ENCODE measurements at places on chromosomes 12 and 14.

DNA sequence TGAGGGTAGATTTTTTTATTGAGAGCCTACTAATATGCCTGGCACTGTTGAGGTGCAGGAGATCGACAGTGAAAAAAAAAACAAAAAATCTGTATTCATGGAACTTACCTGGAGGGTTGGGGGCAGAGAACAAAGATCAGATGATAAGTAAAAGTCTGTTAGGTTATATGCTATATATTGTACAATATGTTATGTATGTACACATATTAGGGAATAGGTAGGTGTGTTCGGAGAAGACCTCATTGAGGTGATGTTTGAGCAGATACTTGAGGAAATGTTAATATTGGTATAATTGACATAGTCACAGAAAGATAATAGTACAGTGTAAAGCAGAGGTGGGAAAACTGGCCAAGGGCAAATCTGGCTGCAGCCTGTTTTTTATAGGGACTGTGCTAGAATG, 5.6 kb downstream of the ARF6 start:
- DNase-seq, result no peak

DNA sequence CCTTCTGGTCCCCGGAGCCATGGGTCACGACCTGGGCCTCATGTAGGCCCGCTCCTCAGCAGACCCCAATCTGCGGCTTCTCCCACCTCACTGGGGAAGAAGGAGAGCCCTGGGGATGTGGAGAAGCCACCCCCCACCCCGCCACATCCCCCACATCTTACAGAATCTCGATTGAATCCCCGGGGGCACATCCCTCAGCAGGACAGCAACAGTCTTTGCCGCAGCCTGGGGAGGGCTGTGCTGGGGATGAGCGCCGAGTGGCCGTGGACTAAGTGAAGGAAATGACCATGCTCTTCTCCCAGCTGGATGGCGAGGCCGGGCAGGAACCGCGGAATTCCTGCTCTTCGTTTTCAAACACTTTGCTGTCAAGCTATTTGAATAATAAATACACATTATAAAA, 169.0 kb upstream of the RTL1 start:
- no peak for DNase-seq

DNA sequence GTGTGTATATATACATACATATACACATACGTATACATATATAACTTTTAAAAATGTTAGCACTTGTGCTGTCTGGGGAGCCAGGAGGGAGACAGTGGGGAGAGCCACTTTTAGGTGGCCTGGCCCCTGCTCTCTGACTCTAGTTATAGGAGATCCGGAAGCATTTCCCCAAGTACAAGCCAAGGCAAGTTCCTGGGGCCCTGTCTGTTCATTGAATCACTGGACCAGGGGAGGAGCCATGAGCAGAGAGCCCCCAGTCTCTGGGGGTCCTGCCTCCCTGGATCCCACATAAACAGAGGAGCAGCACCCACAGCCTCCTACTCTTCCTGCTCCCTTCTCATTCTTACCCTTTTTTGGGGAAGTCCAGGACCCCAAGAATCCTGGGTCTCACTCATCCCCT, 45.4 kb upstream of the TMED10 start:
- DNase-seq, result no peak

- DNase-seq, result no peak
Measured at GRCh38 chr14:98926146-98926545, 345.9 kb downstream of the BCL11B start.

DNA sequence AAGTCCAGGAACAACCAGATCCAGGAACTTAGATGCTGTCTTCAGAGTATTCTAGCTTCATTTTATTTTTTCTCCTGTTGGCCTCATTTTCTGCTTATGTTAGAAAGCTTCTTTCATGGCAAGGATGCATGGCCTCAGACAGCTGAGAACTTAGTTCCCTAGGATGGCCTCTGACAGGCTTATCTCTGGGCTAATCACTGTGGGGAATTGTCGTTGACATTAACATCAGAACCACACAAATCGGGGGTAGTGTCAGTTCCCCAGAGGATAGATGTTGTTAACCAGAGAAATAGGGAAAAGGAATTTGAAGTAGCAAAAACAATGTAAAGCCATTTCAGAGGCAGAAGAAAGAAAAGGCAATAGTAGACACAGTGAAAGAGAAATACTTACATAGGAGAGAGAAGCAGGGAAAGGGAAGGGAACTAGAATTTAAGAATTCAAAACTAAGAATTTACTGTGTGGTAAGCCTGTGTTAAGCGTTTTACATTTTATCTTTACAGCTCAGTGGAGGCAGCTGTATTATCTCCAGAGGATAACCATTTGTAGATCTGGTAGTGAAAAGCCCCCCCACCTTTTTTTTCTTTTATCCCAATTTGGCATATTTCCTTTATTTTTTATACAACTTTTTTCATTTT, 21.8 kb downstream of the FUT8 start:
- no peak for DNase-seq

- peak; percentile 80 for DNase-seq
Measured at GRCh38 chr14:33475623-33476022, 475.3 kb downstream of the EGLN3 start.

- no peak for DNase-seq
Measured at GRCh38 chr12:50110762-50111351, 1.2 kb upstream of the COX14 start.

DNA sequence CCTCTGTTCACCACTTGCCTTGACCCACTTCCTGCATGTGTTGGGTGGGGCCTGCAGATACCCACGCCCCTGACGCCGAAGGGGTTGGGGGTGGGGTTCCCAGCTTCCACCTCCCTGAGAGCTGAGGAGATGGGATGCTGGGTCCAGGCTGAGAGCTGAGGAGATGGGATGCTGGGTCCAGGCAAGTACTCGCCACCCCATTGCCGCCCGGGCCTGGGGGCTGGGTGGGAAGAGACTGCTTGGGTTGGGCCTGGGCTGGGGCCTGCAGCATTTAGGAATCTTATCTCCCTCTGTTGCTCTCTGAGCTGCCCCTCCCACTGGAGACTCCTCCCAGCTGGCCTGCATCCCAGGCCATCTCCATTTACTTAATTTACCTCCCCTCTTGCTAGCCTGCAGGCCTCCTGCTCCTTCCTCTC, 17.4 kb downstream of the TEAD4 start:
- no peak for DNase-seq

DNA sequence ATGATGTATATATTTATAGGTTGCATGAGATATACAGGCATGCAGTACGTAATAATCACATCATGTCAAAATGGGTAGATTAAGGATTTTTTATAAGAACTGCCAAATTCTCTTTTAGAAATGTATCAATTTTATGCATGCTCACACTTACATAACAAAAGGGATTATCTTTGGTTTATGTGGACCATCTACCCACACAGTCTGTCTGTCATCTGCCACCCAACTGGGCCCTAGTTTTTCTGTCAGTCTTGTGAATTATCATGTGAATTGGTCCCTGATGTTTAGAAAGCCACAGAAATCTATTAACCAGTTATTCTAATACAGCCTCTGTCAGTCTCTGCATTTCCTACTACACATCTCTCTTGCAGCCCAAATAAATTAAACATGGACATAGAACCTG, 133.4 kb downstream of the ACSS3 start:
- no peak for DNase-seq

- DNase-seq, result no peak
Measured at GRCh38 chr12:92111256-92111655, 34.4 kb downstream of the BTG1 start.

DNA sequence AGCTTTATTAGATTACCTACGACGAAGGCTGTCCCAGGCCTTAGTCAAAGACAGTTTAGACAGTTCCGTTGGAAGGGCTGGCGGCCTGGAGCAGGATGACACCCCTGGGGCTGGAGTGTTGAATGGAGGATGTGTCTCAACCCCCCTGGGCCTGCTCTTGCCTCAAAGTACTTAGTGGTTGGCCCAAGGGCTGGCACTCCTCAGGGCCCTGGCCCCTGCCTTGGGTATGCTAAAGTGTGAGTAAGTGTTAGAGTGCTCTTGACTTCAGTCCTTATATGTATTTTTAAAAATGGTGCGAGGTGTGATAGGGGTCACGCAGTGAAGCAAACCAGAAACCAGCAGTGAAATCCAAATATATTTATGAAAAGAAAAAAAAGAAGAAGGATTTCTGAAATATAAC, 261.6 kb downstream of the KTN1 start:
- DNase-seq, result no peak

GRCh38 chr12:46560874-46561273, 188.3 kb upstream of the SLC38A2 start:
- DNase-seq, result no peak

GRCh38 chr14:63542231-63542999, 762 bp downstream of the PPP2R5E start:
- no peak for DNase-seq

GRCh38 chr12:9745199-9745598, 12.3 kb upstream of the CLECL1 start:
- no peak for DNase-seq

GRCh38 chr14:71416392-71416791, 509.1 kb downstream of the PCNX1 start:
- DNase-seq, result no peak

- no peak for DNase-seq
Measured at GRCh38 chr14:92780444-92781232, 13.5 kb upstream of the GOLGA5 start.

GRCh38 chr12:95998611-95999286, 2.6 kb upstream of the HAL start:
- peak; percentile 84 for DNase-seq

DNA sequence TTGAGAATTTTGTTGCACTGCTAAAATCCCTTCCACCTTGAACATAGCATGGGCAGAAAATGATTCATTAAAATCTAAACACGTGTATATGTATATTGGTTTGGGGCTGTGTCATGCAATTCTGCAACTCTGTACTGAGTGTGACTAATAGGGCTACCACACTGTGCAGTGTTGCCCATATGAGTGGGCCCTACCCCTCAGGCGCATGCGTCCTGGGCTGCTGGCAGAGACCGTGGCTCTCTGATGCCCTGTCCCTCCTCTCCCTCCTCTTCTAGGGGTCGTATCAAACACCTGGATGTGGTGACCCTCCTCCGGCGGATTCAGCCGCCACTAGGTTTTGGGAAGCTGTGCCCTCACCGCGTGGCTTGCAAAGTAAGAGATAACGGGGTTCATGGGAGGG, 128.4 kb upstream of the FKBP4 start:
- DNase-seq, result no peak

DNA sequence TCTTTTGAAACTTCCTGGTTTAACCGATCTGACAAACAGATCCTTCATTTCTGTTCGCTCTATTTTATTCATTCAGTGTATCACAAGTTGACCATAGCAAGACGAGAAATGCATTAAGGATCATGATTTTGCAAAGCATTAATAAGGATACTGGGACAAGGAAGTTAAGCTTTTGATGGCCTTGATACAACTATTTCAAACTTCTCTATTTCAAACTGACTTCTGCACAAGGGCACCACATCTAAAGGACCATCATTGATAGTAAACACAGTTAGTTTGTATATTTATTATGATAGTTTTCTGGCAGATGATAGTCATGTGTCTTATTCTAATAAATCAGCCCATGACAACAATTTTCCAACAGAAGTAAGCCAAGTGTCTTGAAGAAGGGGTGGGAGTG, 25.8 kb upstream of the PLXNC1 start:
- no peak for DNase-seq

DNA sequence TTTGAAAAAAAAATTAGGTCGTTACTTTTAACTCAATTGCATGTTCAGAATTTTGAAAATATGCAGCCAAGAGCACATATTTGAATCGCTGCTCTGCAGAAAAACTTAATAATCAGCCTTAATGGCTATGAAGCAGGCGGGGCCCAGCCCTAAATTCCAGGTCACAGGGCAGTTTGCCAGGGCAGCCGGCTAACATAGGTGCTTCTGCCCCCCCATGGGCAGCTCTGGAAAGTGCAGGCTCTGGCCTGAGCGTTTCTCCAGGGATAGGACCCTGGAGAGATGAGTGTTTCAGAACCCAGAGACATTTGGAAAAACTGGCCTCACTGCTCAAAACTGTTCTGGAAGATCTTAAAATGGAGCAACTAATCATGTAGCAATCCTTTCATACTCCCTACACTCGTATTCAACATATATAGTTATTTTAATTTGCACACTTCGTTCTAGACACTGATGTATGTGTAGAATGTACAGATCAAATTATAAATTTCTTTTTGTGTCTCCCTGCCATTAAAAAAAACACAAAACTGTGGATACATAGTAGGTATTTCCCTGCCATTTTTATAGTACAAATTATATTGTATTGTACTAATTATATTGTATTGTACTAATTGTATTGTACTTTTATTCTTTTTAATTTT, 26.0 kb upstream of the PTGR2 start:
- DNase-seq, result peak; percentile 81

GRCh38 chr12:132071040-132071810, 72.9 kb downstream of the DDX51 start:
- DNase-seq, result no peak

- DNase-seq, result no peak
Measured at GRCh38 chr12:70549340-70550179, 87.7 kb downstream of the PTPRB start.

- DNase-seq, result no peak
Measured at GRCh38 chr14:97248973-97249372, 451.8 kb downstream of the VRK1 start.

DNA sequence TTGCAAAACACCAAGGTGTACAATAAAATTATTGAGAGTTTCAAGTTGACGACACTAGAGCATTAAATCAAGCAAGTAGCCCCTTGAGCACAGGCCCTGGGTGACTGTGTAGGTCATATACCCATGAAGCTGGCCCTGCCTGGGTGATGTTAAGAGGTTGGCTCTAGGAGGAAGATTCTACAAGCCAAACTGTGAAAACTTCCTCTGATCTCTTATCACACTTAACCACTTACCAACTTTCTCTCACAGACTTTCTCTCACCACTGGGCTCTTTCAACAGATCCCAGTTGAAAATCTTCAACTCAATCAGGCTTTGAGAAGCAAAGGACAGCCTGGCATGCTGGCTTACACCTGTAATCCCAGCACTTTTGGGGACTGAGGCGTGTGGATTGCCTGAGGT, 186.9 kb upstream of the BTG1 start:
- no peak for DNase-seq

DNA sequence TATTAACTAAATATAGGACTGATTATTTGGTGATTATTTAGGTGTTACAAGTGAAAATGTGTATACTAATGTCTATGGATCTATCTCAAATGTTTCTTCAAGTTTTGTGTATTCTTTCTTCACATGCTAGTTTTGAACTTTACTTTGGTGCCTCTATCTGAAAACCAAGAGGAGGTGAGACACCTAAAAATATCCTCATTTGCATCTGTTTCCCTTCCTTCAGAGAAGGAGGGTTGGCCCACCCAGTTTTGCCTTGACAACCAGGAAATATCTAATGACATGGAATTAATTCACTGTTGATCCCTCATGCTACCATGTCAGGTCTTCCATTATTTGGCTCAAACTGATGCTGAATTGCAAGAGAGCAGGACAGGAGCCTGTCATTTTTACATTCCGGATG, 500.4 kb downstream of the NELL2 start:
- DNase-seq, result no peak

- no peak for DNase-seq
Measured at GRCh38 chr12:111870706-111871105, 28.7 kb downstream of the MAPKAPK5 start.

GRCh38 chr14:97253756-97254155, 456.6 kb downstream of the VRK1 start:
- no peak for DNase-seq

- no peak for DNase-seq
Measured at GRCh38 chr12:113955109-113955970, 10.8 kb downstream of the RBM19 start.

GRCh38 chr12:91542067-91542466, 359.4 kb upstream of the DCN start:
- DNase-seq, result no peak

GRCh38 chr12:104478396-104479122, 21.8 kb downstream of the CHST11 start:
- DNase-seq, result peak; percentile 76

GRCh38 chr12:55002355-55002754, 17.4 kb upstream of the NEUROD4 start:
- no peak for DNase-seq
